Activated effector memory CD4-positive, alpha-beta T cell treated with anti-CD3 and anti-CD28 coated beads, Interleukin-2, amount 50 U/mL, for 16 hours (primary cell): ENCODE measurements at places on chromosomes 4 and X.

GRCh38 chrX:23732704-23733103 is 10.4 kb downstream of the ACOT9 start:
- DNase-seq = no peak

DNA sequence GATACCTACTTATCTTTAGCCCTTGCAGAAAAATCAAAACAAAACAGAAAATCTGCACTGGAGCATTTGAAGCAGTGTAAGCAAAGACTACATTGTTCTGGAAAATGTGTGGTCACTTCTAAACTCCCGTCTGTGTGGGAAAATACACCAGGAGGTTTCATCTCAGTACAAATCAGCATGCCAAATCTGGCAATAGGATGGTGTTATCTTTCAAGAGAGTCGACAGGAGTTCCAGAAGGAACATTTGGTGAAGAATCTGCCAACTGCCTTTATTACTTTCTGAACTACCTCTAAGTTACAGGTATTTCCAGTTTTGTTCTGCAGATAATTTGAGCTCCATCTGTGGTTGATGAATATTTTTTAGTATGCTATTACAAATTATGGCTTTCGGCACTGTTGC is 1348.0 kb downstream of the RAPGEF2 start:
- no peak for DNase-seq

DNA sequence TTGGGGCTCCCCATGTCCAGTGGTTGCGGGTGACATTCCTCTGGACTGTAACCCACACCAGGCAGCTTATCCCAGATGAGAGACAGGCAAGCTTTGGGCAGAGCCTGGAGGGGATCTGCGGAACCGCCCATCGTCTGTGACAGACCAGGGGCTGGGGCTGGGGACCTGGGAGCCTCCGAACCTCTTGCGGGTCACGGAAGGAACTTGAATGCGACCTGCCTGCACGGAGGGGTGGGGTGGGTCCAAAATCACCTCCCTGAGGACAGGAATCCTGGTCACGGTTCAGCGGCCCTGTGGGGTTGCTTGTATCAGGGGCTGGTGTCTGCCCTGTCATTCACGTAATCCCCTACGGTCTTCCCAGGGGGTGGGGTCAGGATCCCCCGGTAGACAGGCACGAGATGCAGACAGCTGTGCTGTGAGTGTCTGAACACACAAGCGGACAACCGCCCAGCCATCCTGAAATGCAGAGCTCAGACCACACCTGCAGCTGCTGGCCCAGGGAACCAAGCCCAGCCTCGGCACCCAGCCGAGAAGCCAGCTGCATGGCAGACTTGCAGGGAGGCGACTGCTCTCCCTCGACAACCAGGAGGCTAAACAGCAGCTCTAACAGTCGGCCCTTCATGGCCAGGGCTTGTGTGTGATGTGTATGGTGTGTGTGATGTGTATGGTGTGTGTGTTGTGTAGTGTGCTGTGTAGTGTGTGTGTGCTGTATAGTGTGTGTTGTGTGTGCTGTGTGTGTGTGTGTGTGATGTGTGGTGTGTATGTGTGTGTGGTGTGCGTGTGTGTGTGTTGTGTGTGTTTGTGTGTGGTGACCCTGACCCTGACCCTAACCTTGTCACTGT is 105.9 kb upstream of the ADRA2C start:
- no peak for DNase-seq

- DNase-seq = peak; percentile 99
Observed at GRCh38 chr4:189940178-189941004, at the start of gene FRG1. FRG1 (plus strand) TSS chr4:189940872; CDS start chr4:189941010, 138 bp downstream.
